Stimulated activated CD4-positive, alpha-beta T cell treated with anti-CD3 and anti-CD28 coated beads, Interleukin-1b, Interleukin-23, amount 100 ng/mL, for 24 hours (primary cell): ENCODE measurements at places on chromosomes 4 and X.

DNA sequence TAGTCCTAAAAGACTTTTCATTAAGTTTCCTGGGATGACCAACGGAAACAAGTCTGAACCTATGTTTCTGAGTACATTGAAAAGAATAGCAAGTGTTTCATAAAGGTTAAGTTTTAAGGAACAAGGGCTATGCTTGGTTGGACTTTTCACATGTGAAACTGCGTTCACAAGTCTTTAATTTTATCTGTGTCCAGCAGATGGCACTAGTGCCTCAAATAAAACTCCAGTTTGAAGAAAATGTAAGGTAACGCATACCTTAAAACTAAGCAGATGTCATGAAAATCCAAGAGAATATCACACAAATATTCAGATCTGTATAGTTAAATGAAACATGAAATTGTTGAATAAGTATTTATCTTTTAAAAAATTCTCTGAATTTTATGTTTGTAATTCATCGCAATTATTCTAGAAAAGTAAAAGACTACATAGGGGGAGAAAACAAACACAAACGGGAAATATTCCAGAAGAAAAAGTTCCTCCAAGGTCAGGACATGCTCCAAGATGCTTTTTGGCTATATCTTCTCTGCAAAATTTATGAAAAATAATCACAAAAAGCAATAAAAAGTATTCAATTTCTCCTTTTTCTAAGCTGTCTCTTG, 89.6 kb upstream of the MAD2L1 start:
- peak; percentile 3 for DNase-seq

GRCh38 chrX:120269373-120270035, 18.9 kb downstream of the ZBTB33 start:
- DNase-seq, result no peak

DNA sequence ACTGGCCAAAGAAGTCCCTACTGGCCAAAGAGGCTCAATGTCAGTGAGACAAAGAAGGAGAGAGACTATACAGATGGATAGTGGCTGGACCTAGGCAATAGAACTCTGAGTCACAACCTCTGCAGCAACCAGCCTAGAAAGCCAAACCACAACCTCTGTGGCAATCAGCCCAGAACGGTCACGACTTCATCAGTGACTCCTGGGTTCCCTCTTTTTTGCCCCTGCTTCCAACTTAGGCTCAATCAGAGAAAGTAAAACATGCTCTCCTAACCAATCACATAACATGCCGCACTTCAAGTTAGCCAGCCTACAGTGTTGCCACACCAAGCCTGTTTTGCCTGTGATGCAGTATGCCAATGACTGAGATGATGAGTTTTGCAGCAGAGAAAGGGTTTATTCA, 203.4 kb downstream of the ANAPC10 start:
- no peak for DNase-seq

DNA sequence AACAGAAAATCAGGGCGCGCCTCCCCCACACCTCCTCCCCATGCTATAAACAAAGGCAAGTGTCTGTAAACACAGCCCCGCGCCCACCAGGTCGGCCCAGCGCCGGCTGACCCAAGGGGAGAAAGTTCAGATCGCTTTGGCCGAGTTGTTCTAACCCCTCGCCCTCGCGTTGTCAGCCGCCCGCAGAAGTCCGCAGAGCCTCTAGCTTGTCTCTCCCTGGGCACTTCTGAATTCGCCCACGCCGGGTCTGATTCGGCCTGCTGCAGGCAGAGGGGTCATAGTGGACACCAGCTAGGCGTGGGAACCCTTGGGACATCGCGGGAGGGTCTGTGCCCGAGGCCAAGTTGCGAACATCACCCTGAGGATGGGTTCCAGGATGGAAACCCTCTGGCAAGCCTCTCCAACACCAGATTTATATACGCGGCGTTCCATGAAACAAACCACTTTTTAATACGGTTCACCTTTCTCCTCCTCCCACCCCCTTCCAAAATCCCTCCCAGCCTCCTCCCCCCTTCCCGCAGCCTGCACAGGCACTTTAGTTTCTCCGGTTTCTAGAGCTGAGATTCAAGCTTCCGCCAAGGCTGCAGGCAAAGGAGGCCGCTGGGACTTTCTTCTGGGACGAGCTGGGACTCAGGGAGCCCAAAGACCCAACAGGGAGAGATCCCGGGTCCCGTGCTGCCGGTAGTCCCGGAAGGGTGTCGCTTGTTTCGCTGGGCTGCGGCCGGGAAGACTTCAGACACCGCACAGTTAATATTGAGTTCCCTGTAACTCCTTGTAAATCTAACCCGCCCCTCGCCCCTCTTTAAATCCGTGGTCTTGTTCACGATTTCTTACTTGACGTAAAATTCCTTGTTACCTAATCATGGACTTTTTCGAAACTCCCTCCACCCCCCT, 4.7 kb downstream of the HAND2 start:
- no peak for DNase-seq

DNA sequence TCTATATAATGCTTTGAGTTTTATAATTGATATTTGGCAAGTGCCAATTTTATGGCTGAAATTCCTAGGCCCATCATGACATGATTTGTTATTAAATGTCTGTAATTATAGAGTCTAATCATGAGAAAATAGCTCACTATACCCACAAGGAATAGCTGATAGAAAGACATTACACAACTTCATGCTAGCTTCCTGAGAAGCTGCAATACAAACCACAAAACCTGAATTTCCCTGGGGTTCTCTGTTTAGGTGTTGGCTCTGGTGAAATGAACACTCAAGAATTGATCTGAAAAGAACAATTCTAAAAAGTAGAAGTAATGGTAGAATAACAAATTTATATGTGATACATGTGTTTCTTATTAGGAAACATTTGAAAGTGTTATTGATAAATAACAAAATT, 169.6 kb downstream of the GASK1B start:
- DNase-seq, result no peak

- DNase-seq, result no peak
Measured at GRCh38 chr4:54099287-54099747, 646 bp upstream of the GSX2 start.

- no peak for DNase-seq
Measured at GRCh38 chr4:2059726-2060602, 837 bp downstream of the NAT8L start.

DNA sequence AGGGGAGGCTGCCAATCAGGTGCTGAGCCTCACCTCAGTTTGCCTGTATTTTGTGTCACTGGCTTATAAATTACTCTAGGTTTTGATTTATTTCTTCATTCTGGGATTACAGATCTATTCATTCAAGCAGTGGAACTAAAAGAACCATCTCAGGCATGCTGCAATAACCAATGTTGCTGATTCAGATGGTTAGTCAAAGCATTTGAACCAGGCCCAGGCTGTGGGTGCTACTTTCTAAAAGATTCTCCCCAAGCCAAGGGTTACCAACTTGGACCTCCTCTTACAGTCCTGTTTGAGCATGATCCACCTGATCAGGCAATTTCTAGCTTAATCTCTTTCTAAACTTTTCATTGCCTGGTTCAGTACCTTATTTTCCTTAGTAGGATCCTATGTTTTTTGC, 67.2 kb downstream of the TMEM131L start:
- no peak for DNase-seq

DNA sequence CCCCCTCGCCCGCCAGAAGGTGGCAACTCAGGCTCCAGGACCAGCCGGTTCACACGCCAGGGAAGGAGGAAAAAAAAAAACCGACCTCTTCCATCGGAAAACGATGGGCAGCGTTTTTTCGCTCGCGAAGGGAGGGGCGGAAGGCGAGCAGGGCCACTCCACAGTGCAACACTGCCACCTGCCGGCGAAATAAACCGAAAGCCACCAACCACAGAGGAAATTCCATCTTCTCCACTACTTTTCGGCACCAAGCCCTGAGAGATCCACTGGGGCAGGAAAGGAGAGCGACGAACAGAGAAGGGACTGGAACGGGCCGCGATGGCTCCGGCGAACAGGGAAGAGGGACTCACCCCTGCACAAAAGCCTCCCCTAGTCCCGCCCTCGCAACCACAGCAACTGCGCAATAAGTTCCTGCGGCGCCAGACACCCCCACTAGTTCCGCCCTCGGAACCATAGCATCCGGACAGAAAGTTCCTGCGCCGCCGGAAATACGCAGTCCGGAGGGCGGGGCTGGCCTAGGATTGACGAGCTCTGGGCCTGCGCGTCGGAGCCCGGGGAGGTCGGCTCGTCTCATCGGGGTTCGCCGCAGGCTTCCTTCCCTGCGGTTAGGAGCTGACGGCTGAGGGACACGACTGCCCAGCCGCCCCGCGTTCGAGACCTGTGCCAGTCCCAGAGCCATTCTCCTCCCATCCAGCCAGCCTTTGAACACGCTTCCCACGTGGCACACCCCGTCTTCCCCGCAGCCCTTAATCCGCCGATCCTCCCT, 23.4 kb downstream of the FAM156A start:
- DNase-seq, result peak; percentile 75

- DNase-seq, result no peak
Measured at GRCh38 chr4:173415092-173415491, 16.2 kb upstream of the SCRG1 start.

GRCh38 chr4:106930522-106930921, 105.6 kb downstream of the DKK2 start:
- DNase-seq, result no peak

GRCh38 chr4:24980064-24980690, 50.6 kb downstream of the LGI2 start:
- peak; percentile 10 for DNase-seq

GRCh38 chrX:40871385-40872082, 136.2 kb upstream of the MED14 start:
- DNase-seq, result peak; percentile 6

DNA sequence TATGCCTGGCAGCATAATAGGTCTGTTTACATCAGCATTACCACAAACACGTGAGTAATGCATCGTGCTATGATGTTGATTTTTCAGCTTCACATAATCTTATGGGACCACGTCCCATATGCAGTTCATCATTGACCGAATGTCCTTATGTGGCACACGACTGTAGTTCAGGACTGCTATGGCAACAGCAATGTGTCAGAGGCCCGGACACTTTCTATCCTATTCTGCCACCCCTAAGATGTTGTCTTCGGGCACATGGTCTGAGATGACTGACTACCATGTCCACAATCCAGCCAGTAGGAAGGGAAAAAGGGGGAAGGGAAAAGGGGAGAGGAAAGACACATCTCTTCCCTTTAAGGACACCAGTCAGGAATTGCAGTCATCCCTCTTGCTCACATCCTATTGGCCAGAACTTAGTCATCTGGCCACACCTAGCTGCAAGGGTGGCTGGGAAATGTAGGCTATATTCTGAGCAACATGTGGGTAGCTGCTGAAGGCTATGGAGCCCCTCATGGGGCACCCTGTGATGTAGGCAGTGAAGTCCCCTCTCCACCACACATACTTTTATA, 196.0 kb upstream of the RBPJ start:
- DNase-seq, result no peak

DNA sequence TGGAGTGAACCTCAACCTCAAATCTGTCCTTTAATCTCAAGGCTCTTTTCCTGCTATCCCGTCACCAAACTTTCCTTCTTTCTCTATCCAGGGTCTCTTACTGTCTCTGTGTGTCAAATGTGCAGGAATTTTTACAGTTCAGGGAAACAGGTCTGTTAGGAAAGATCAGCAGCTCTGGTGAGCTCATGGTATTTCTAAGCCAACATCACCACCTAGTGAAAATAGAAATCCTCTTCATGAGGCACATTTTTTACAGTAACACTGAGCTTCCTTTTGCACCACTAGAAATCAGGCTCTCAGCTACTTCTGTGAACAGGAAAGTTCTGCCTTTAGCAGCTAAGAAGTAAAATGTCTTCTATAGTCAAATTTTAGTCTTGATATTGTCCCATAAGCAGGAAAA, 39.6 kb downstream of the NUDT11 start:
- DNase-seq, result no peak

DNA sequence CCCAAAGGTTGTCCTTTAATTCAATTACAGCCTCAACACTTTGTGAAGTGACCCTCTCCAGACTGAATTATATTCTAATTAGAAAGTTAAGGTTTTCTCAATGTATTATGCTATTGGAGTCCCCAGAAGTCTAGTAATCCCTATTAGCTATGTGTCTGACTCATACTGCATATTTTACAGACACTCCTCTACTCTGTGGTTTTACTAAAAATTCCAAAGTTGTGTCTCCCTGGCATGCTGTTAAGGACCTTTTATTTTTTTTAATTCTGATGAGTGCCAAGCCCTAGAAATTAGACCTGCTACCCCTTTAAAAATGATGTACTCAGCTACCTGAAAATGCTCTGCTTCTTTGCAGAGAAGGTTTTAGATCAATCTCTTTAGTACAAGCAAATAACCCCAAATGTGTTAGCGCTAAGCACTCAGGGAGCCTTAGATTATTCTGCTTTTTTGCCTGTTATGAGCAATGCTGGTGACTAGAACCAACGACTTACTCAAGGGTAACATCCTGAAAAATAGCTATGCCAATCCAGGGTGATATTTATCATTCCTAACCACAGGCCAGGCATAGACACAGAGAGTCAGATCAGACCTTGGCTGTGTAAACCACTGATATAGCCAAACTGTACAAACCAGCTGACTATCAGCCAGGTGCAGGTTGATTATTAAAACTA, 26.1 kb upstream of the CXCL13 start:
- no peak for DNase-seq

- no peak for DNase-seq
Measured at GRCh38 chr4:73859614-73860088, 6.6 kb downstream of the PF4V1 start.

DNA sequence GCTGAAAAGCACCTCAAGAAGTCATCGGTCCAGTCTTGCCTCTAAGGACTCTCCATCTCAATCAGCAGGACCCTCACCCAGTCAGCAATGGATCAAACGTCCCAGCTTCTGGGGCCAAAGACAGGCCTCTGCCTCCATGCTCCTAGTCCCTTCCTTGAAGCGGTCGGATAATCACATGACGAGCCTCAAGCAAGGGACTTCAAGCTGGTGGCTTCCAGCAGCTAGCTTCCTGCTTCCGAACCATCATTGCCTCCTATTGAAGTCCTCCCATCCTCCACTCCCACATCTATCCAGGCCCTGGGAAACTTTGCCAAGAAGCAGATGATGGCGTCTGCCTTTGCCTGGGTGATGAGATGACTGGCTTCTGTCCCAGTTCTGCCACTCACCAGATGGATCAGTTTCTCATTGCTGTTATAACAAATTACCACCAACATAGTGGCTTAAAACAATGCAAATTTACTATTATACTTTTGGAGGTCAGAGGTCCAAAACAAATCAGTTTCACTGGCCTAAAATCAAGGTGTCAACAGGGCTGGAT, 135.2 kb upstream of the MAMLD1 start:
- DNase-seq, result no peak
